ENCODE measurements at places on chromosomes 1 and 21. TPM values are rescaled to one million over a fixed set of nuclear protein-coding genes. Genes with fewer than 3 reads are reported as not detected.

Gene ALPL
- 2.6 TPM for total RNA-seq

Gene LPAR3
- total RNA-seq: not detected

Gene COL24A1
- total RNA-seq: 1.2 TPM

Gene GJB5
- total RNA-seq: not detected
